Glutamatergic neuron (in vitro differentiated cells): ENCODE measurements at places on chromosomes 2 and 18. TPM values are rescaled to one million over a fixed set of nuclear protein-coding genes. Genes with fewer than 3 reads are reported as not detected.
A peak's percentile ranks its signal among the peaks of the same experiment; 100 is the strongest.

DNA sequence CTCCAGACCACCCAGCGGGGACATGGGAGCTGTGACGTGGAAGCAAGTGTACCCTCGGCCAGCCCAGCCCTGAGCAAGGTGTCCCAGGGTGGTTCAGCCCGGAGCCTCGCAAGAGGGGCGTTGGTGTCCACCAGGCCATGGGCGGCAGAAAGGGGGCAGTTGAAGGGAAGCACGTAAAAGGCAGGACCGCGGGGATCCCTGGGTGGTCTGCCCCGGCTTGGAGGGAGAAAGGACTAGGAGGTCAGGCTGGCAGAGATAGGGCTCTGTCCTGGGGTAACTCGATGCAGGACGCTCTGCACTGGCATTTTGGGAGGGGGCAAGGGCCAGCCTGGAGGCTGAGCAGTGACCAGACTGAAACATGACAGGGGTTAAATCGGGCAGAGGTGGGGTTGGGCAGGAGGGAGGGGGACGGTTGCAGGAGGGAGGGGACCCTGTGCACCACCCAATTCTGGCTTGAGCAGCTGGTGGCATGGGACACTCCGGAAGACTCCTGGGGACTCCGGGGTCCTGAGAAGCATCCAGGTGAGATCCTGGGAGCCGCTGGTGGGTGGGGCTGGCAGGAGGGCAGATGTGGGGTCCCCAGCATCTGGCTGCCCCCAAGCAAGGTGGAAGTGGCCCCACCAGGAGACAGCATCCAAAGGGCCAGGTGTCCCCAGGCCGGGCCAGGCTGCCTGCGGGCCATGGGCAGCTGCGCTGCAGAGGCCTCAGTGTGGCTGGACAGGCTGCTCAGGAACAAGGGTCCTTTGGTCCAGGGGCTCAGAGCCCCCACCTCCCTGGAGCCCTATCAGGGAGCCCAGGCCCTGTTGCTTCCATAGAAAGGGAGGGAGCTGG, 46.8 kb upstream of the GPC1 start:
- DNase-seq: peak; percentile 9

DNA sequence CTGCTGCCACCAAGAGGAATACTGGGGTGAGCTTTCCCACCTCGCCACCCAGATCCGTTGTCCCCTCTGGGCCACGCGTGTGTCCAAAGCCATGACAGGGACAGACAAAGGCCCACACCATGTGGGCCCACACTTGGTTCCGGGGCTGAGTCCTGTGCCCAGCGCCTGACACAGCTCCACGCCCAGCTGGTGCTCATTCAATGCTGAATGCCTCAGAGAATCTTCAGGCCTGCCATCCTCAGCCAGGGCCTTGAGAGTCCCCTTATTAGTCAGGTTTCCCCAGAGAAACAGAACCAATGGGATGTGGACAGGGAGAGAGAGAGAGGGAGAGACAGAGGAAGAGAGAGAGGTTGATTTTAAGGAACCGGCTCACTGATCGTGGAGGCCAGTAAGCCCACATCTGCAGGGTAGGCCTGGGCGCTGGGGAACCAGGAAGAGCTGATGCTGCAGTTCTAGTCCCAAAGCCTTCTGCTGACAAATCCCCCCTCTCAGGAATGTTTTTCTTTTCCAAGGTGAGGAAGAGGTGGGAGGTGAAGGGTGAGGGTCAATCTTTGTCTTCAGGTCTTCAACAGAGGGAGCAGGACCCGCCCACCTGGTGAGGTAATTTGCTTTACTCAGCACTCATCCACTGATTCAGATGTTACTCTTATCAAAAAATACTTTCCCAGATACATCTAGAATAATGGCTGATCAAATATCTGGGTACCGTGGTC, 10.2 kb upstream of the SPATA3 start:
- no peak for DNase-seq

- no peak for DNase-seq
These were observed 561.2 kb downstream of the METTL4 start for GRCh38 chr18:2009942-2010697.

DNA sequence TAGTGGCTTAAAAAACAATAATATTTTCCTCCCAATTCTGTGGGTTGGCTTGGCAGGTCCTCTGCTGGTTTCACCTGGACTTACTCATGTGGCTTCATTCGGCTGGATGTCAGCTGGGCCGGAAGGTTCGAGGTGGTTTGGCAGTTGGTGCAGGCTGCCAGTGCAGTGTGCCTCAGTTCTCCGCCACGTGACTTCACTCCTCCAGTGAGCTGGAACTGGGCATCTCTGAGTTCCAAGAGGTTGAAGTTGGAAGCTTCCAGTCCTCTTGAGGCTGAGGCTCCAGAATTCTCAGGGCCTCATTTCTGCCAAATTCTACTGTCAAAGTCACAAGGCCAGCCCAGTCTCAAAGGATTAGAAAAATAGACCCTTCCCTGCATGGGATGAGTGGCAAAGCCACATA, 83.4 kb upstream of the B3GNT7 start:
- no peak for DNase-seq

GRCh38 chr18:55088000-55088401, 128.7 kb upstream of the CCDC68 start:
- no peak for DNase-seq

DNA sequence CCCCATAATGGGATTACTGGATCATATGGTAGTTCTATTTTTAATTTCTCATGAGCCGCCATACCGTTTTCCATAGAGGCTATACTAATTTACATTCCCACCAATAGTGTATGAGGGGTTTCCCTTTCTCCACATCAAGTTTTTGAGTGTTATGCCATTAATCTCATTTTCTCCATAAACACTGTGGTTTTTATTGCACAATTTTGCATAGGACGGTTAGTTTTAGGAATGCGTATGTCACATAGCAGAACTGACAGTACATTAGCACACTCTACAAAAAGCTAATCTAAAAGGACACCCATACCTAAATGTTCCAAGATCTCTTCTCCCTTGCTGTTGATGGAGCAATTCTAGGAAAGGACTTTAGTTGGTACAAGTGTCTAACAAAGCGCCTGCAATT, 32.5 kb downstream of the DARS1 start:
- DNase-seq: no peak

DNA sequence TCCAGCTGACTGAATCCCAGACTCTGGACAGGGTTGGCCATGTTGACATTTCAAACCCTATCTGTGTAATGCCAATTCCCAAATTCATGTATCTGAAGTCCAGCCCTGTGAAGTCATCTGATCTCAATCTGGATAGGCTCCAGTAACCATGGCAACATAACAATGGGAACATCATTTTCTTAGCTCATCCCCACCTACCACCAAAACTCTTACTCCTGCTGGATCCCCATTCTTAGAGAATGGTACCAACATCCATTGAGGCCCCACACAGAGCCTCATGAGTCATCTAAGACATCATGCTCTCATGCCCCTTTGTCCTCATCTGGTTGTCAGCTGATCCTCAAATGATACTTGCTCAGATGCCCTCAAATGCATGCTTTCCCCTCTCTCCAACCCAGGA, 58.9 kb upstream of the TEX51 start:
- DNase-seq: no peak

DNA sequence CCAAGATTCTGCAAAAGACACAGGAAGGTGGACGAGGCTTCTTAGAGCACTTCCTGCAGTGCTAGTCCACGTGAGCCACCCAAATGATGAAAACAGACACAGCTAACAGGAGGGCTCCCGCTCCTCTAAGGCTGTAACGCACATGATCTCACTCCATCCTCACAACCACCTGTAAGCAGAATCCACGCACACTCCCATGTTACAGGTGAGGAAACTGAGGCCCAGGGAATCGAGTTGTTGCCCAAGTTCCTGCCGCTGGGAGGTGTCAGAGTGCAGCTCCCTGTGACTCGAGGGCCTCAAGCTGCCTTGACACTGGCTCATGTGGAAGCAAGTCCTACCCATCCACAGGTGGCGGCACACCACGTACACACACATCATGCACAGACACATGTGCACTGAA, 4.4 kb downstream of the DNMT3A start:
- no peak for DNase-seq

DNA sequence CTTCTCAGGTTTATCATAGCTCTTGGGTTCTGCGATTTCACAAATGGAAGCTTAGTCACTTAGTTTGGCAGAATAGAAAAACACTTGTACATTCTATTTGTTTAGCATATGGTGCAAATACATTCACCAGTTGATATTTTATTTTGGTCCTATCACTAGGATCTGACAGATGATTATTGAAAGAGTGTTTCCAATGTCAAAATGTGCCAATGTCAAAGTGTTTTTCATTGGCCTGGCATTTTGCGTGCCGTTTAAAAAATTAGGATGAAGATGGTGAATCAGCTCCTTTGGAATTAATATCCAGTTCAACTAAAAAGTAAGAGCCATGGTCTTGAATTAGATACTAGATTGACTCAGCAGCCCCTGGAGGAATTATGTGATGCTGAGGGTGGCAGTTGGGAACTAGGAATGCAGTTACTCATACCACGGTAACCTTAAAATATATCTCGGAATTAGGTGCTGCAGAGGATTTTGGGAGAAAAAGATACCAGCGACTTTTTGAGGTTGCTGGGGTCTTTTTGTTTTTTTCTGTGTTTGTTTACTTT, 87.0 kb downstream of the SPHKAP start:
- no peak for DNase-seq

Gene IL36RN
- total RNA-seq: not detected

- no peak for DNase-seq
These were observed 140.4 kb upstream of the RNF152 start for GRCh38 chr18:62033207-62033606.

GRCh38 chr2:30164131-30164925, 17.5 kb downstream of the YPEL5 start:
- DNase-seq: no peak

DNA sequence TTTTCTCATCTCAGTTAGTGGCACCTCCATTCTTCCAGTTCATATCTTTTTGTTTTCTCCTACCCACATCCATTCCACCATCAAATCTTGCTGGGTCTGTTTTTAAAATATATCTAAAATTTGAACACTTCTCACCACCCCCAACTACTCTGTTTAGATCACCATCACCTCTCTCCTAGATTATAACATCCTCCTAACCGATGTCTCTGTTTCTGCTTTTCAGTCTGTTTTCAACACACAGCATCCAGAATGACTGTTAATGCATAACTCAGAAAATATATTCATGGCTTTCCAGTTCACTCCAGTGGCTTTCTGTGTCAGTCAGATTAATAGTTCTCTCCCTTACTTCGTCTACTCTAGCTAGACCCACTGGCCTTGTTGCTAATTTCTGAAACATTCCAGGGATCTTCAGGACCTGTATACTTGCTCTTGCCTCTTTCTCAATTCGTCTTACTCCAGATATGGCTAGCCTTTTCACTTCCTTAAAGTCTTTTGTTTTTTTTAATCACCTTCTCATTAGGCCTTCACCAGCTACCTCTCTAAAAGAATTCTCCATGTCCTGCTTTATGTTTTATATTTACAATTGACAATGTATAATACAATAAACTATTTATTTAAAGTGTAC, 105.3 kb downstream of the COMMD1 start:
- DNase-seq: no peak

Gene RAB10
- total RNA-seq: 168 TPM

DNA sequence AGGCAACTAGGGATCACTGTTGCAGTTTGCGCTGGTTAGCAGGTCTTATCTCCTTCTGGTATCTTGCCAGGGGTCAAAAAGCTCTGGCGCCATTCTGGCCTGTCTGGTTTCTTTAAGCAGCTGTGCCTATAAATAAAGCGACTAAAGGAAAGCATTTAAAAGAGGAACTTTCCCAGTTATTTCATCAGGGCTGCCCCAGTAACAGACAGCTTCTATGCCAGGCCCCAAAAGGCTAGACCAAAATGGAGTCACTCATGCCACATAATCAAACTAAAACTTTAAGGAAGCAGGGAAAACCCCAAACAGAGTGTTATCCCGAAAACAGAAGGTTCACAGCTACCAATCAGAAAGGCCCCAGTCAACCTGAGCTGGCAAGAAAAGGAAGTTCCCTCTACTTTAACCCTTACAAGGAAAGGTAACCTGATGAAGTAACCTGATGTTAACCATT, 41.2 kb upstream of the HNRNPA3 start:
- no peak for DNase-seq

DNA sequence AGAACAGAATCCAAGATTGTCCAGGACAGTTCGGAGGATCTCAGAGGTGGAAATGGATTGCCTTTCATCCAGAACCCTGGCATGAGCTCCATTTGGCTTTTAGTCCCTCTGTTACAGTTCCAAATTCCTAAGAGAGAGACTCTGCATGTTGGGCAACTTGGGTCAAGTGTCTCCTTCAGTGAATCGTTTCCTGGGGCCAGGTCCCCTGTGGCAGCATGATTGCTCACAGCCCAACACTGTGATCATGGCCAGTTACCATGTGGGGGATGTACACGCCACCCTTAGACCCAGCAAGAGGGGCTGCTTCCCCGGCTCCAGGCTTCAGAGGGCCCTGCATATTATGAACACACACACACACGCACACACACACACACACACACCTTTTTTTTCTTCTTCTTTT, 118.6 kb upstream of the GLI2 start:
- no peak for DNase-seq

GRCh38 chr2:100040906-100041305, 101.5 kb downstream of the AFF3 start:
- DNase-seq: no peak

DNA sequence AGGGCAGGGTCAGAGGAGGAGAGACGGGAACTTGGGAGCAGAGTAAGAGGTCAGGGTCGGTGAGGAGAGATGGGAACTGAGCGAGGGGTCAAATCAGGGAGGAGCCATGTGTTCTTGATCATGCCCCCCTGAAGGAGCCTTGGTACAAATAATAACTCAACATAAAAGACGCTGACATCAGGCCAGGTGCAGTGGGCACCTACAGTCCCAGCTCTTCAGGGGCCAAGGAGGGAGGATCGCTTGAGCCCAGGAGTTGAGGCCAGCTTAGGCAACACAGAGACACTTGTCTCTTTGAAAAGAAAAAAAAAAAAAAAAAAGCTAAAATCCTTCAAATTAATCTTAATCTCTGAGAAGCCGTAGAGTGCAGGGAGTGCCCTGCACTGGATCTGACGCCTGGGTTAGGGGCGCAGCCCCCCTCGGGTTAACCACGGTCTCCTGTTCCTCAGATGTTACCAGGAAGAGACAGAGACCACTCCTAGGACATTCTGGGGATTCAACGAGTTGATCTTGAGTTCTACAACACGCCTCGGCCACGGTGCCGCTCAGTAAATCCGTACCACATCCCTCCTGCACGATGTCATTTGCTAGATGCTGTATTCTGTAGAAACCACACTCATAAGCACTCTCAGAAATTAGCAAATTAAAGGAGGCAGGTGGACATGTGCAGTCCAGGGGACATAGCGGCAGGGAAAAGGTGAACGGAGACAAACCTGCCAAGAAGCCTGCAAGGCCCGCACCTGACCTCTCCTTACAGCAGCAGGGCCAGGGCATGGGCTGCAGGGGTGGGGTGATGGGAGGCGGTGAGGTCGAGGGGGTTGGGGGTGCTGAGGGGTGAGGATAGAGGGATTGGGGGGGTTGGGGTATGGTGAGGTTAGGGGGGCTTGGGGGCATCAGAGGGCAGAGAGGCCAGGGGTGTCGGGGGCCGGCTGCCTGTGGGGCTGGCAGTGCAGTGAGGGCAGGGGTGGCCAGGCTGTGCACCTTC, 29.2 kb downstream of the SLC66A2 start:
- DNase-seq: no peak

DNA sequence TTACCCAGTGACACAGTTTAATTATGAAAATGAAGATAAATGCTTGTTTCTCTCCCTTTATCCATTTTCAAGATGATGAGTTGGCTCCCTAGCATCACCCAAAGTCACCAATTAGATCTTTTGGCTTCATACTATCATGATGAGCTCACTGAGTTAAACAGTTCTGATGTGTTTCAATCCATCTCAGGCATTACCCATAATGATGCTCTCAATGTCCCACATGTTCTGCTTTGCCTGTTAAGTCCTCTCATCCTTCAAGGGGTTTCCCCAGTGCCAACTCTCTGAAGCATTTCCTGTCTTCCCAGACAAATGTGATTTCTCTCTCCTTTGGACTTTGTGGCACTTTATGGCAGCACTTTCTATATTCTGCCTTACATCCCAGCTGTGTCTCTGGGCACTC, 92.6 kb downstream of the EPB41L3 start:
- DNase-seq: no peak

Gene CDCA7
- 3.2 TPM for total RNA-seq
